NB4 (cell line): ENCODE measurements at places on chromosomes 1 and 21.

- no peak for DNase-seq
These were observed 33.8 kb upstream of the ATF3 start for GRCh38 chr1:212574732-212575131.

GRCh38 chr1:230868736-230869385 is 540 bp upstream of the C1orf198 start:
- DNase-seq: peak; percentile 57

- no peak for DNase-seq
These were observed 7.9 kb downstream of the SLAMF1 start for GRCh38 chr1:160638926-160639325.

DNA sequence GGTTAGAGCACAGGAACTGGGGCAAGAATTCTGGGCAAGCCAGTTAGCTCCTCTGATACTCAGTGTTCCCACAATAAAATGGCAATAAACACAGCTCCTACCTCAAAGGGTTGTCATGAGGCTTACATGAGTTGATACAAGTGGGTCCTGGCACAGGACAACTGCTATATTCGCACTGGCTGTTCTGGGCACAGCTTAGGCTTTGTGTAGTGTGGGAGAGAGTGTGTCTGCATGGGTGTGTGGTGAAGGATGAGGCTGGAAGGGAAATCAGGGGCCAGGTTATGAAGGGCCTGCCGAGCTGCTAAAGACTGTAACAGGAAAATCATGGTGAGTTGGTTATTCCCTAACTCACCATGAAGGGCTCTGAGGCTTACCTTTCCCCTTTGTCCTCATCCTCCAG is 18.7 kb downstream of the ETV3 start:
- DNase-seq: no peak

GRCh38 chr21:31414263-31415000 is 70.4 kb upstream of the TIAM1 start:
- no peak for DNase-seq

GRCh38 chr1:209790286-209791193 is 6.2 kb upstream of the C1orf74 start:
- DNase-seq: no peak
